Forelimb muscle (tissue), 1 donor: ENCODE measurements at places on chromosomes 5 and 9.
A peak's percentile ranks its signal among the peaks of the same experiment; 100 is the strongest.

DNA sequence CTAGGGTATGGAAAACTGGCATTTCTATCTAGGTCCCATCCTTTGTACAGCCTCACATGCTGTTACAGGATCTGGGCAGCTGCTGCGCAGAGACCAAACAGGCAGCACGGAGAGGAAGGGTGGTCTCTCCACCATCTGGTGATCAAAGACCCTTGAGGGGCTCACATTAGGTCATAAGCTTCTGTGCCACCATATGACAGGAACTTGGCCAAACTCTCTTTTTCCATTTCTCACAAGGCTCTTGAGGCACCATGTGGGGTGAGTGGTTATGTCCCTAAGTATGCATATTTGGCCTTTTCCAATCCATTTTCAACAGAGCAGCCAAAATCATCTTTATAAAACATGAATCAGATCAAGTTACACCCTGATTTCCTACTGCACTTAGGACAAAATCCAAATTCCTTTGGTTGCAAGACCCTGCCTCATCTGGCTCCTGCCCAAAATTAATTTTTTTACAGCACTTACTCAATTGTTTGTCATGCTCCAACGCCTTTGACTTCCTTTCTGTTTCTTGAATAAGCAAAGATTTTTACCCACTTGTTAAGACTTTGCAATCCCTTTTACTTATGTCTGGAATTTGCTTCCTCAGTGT, 730.0 kb downstream of the MAT2B start:
- DNase-seq: no peak

GRCh38 chr5:151186538-151186937, 29.0 kb upstream of the ANXA6 start:
- no peak for DNase-seq

GRCh38 chr9:95573463-95573862, 56.7 kb upstream of the PTCH1 start:
- no peak for DNase-seq

DNA sequence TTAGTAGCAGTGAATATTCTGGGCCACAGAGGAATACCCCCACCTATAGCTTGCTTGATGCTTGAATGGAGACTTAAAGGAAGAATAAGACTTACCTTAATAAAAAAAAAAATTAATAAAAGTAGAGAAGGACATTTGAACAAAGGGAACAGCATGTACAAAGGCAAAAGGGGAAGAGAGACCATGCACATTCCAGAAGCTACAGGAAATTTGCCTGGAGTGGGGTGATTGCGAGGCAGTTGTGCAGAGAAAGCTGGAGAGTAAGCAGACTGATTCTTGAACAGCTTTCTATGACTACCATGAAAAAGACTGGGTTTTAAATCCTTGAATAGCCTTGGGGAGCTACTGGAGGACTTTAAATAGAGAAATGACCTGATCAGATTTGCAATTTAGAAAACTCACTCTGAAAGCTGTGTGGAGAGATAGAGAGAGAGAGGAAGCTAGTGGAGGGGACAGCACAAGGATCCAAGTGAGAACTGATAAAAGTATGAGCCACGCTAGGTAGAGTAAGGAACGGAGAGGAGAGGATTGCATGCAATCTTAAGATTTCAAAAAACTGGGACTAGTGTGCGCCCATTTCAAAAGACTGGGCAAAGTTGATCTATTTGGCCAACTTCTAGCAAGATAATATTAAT, 12.5 kb upstream of the SSBP2 start:
- no peak for DNase-seq

GRCh38 chr5:4295663-4296339, 700.2 kb downstream of the IRX1 start:
- DNase-seq: peak; percentile 5

GRCh38 chr9:89797937-89798455, 193.2 kb downstream of the GADD45G start:
- DNase-seq: no peak

DNA sequence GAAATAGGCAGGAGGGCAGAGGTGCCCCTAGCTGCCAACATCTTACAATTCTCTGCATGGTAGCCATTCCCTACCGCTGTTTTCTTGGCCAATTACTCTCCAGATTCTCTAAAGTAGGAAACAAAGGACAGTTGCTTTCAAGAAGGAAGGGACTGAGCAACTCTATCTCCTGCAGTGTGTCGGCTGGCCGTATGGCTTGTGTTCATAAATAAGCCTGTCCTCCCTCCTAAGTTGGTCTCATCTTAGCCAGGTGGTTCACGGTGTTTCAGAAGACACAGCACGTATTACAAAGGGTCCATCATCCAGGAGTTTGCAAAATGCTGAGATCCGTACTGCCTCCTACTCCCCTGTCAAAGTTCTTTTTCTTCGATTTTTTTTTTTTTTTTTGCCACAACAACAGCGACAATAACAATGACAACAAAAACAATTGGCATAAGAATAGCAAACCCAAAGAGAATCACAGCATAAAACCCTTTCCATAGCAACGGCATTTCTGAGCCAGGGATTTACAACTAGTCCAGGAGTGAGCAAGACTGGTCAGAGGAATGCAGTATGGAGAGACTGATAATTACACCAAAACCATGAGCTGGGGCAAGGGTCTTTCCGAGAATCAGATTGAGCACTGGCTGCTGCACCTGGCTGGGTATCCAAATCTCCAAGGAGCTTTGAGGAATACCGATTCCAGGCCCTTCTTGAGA, 212.8 kb downstream of the SLIT3 start:
- no peak for DNase-seq

- DNase-seq: no peak
These were observed 12.4 kb downstream of the HNRNPAB start for GRCh38 chr5:178216779-178217178.

DNA sequence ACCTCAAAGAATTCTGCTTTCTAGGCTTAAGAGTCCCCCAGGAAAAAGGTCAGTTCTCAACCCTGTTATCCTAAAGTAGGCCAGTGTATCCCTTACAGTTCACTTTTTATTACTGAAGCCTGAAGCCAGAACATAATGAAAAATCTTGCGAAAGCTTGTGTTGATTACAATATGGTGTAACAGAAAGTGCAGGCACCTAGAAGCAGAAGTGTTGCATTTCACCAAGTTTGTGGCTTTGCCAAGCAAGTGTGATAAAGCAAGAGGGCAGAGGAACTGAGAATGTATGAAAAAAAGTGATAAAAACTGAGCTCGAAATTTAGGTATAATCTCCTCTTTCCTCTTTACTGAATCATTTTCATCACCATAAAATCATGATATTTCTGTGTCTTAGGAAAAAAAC, 26.2 kb downstream of the AGTPBP1 start:
- DNase-seq: no peak

DNA sequence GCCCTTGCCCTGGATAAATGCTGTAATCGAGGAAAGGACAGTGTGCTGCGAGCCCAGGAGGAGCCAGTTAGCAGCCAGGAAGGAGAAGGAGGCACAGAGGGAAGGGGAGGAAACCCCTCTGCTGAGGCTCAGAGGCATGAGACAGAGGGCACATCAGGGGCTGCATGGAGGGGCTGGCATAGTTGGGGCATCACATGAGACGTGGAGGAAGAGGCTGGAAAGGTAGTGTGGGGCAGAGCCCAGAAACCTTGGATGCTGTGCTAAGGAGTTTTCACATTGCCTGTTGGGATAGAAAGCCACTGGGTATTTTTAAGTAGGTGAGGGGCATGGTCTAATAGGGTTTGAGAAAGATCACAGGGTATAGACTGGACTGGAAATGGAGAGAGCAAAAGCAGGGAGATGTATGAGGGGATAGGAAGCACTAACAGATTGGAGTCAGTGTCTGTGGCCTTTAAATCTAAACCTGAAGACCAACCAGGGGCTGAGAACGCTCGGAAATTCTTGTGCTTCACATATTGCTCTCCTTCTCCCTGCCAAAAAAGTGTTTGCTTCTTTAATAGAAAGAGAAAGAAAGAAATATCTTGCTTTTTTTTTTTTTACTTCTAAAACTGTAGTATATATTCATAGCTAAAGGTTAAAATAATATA, 33.0 kb upstream of the ANGPTL2 start:
- DNase-seq: no peak

DNA sequence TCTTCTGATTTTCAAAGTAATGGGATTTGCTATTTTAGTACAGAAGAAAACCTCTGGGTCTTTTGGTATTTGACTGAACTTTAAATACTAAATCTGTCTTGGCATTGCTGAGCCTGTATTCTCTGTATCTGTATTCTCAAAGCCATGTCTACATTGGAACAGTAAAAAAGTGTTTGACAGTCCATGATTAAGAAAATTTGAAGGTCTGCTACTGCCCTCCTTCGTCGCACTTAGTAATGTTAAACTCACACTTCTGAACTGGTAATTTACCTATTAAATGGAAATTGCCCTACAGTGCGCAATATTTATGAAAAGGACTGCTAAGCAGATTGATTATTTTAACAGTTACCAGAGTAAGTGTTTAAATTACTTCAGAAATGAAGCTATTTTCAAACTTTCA, 165.7 kb upstream of the SMC2 start:
- no peak for DNase-seq

DNA sequence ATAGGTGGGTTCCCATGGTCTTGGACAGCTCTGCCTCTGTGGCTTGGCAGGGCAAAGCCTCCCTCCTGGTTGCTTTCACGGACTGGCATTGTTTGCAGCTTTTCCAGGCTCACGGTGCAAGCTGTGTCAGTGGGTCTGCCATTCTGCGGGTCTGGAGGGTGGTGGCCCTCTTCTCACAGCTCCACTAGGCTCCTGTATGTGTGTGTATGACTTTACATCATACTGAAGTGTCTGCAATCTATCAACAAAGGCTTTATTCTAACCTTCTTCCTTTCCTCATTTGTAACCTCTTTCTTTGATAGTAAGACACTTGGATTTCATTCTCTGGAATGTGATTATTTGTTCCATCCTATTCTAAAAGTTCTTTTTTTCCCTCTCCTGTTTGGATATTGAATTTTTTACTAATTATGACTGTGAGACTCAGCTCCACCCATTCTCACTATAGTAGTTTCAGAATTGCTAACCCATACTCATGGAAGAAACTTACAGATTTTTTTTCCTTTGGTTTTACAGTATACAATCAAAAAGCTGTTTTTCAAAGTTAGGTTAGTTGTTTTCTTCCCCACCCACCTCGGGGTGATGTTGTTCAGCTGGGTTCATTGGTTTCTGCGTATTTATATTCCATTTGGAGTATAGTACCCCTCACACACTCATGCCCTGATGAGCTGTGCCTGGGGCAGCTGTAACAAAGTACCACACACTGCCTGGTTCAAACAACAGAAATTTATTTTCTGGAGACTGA, 144.6 kb upstream of the OTULINL start:
- no peak for DNase-seq

- DNase-seq: no peak
These were observed 90.4 kb upstream of the IL6ST start for GRCh38 chr5:56085193-56085592.

DNA sequence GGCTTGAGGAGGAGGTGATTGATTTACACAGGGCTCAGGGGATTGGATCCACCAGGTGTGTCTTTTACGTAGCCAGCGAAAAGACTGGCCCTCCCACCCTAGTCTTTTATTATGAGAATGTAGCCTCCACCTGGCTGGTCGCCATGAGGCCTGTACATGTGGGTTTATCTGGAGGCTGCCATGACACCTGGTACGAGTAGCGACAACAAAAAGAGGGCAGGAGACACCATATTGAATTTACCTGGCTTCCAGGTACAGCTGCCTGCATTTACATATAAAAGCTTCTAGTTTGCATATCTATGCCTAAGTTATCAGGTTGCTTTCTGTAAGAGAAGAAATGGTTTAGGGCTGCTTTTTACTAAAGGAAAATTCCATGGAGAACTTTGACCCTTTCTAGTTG, 1173.7 kb upstream of the SEMA6A start:
- no peak for DNase-seq

DNA sequence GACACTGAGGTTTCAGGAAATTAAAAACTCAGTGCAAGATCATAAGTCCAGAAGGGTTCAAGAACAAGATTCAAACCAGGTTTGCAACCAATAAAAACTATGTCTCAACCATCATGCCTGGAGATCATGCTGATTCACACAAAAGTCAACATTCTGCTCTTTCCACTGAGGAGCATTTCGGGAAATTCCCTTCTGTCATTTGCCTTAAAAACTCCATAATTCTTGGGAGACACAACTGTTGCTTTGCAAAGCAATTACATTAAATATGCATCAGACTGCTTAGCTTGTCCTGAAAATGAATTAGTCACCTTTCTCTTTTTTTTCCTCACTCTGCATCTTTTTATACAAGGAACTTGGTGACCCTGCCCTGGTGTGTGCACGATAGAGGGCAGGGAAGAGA, 275.9 kb upstream of the ZNF462 start:
- DNase-seq: no peak

- no peak for DNase-seq
These were observed 20.7 kb downstream of the COL23A1 start for GRCh38 chr5:178569485-178569884.

- no peak for DNase-seq
These were observed 312.2 kb downstream of the HCN1 start for GRCh38 chr5:45383985-45384384.

GRCh38 chr5:5666076-5666365, 243.5 kb downstream of the ICE1 start:
- DNase-seq: no peak

DNA sequence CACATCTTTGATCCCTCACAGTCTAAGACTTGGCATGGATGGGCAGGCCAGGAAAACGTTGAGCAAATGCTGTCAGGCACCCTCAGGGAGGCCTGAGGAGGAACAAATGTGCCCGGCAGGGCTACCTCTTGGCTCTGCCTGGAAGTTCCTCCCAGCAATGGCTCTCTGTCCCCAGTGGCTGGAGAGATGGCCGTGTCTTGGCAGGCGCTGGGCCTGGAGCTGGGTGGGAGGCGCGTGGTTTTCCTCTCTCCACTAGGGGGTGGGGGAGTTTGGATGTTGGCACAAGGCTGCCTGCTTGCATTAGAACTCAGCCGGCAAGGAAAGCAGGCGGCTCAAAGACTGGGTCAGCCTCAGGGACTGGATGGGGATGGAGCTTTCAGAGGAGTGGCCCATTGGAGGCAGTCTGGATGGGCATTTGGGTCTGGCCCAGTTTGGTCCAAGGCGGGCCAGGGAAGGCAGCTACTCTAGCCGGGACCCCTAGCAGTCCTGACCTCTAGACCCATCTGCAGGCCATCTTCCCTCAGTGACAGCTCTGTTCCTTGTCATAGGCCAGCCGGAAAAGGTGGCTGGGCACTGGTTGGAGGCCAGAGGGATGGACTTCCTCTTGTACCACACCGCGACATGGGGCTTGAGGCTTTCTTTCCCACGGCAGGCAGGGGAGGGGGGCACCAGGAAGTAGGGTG, 68.2 kb upstream of the STC2 start:
- no peak for DNase-seq

DNA sequence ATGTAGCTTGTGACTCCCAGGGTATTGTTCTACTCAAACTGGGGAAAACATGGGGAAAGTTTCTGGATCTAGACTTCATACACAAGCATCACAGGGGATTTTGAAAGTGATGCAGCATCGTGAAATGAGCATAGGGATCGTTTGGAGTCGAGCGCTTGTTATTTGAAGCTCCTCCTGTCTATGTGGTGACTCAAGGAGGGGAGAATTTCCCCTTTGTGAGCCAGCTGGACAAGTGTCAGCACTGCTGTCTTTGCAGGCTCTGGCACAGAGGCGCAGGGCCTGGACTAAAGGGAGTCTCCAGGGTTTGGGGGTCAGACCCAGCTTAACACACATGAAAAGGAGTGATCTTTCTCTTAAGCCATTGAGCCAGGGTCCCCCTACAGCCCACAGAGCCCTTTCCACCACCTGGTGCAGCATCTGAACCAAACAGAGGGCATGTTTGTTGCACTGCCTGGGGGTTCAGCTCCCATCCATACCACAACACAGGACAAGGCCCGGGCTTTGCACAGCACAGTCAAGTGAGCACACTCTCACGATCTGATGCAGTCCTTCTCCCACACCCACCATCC, 51.0 kb downstream of the IRF1 start:
- peak; percentile 91 for DNase-seq
